CD8-positive, alpha-beta memory T cell (primary cell): ENCODE measurements at places on chromosomes 11 and 22. TPM values are rescaled to one million over a fixed set of nuclear protein-coding genes. Genes with fewer than 3 reads are reported as not detected.

DNA sequence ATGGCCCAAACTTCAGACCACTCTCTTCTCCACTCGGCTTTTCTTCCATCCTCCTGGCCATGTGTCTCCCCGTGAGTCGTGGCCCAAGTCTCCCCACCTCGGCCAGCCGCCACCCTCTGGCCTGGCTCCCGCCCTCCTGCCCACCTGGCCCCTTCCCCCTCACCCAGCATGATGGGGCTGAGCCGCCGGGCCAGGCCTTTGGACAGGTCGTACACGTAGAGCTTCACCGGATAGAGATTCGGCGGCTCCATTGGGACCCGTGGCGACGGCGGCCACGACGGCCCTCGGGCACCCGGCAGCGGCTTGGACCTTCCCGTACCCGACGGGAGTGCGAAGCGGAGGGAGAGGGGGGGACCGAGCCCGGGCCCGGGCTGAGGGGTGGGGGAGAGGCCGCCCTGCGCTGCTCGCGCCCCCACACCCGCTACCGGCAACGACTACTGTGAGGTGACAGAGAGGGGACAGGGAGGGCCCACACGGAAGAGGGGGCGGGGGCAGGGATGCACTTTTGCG is at the start of gene DESI1:
Gene DESI1, minus strand, starts transcription at position 455 of the 510 bp plus-strand sequence. Its CDS starts 204 bp downstream, at position 251.
- peak within 1 kb of the TSS; percentile 93 for H3K4me3 ChIP-seq
- peak within 1 kb of the TSS; percentile 99 for H3K27ac ChIP-seq
- no peak for DNase-seq
- H3K4me1 ChIP-seq, result peaks cover 30% of the 10 kb centered on the region

- DNase-seq, result no peak
- no peaks in the 10 kb centered on the region for H3K36me3 ChIP-seq
- no peak overlapping the region for H3K4me3 ChIP-seq
- H3K27ac ChIP-seq, result no peak overlapping the region
- H3K4me1 ChIP-seq, result no peaks in the 10 kb centered on the region
Measured at GRCh38 chr11:27648840-27649239, 51.4 kb downstream of the BDNF start.

DNA sequence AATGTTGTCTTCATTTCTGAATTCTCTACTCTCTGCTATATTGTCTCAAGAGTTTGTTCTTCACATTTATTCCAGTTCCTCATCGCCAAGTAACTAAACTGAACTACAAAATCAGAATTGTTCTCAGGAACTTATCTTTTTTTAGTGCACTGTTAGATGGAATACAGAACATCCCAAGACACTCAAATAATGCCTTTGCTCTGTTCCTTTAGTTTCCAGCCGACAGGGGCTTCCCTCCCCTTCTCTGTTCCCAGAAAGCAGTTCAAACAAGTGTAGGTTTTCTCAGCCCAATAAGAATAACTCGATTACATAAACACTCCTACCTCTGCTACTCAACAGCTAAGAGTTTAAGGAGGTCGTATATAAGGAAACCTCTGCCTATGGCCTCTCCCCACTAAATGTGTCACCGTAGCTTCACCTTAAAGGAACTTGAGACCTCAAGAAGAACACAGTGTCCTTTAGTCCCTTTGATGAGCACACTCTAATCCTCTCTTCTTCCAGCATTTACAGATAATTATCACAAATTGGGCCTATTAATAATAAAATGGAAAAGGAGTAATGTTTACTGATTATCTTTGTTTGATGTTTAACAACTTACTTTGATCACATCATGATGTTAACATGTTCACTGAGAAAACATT is 6.9 kb downstream of the POU2AF3 start:
- H3K27me3 ChIP-seq, result peaks cover under 1% of the 10 kb centered on the region
- H3K4me3 ChIP-seq, result no peak overlapping the region
- H3K4me1 ChIP-seq, result no peaks in the 10 kb centered on the region
- no peak overlapping the region for H3K27ac ChIP-seq
- DNase-seq, result no peak

- no peaks in the 10 kb centered on the region for H3K36me3 ChIP-seq
- H3K27me3 ChIP-seq, result no peaks in the 10 kb centered on the region
- H3K27ac ChIP-seq, result no peak overlapping the region
- no peak overlapping the region for H3K4me3 ChIP-seq
Measured at GRCh38 chr11:78551066-78551465, 23.6 kb downstream of the NARS2 start.

GRCh38 chr11:10225553-10225952 is 68.5 kb downstream of the SBF2 start:
- H3K4me1 ChIP-seq, result no peaks in the 10 kb centered on the region
- H3K4me3 ChIP-seq, result no peak overlapping the region
- H3K27me3 ChIP-seq, result no peaks in the 10 kb centered on the region
- DNase-seq, result no peak
- H3K27ac ChIP-seq, result no peak overlapping the region
- H3K36me3 ChIP-seq, result no peaks in the 10 kb centered on the region

Gene GNG3
- total RNA-seq, result not detected

DNA sequence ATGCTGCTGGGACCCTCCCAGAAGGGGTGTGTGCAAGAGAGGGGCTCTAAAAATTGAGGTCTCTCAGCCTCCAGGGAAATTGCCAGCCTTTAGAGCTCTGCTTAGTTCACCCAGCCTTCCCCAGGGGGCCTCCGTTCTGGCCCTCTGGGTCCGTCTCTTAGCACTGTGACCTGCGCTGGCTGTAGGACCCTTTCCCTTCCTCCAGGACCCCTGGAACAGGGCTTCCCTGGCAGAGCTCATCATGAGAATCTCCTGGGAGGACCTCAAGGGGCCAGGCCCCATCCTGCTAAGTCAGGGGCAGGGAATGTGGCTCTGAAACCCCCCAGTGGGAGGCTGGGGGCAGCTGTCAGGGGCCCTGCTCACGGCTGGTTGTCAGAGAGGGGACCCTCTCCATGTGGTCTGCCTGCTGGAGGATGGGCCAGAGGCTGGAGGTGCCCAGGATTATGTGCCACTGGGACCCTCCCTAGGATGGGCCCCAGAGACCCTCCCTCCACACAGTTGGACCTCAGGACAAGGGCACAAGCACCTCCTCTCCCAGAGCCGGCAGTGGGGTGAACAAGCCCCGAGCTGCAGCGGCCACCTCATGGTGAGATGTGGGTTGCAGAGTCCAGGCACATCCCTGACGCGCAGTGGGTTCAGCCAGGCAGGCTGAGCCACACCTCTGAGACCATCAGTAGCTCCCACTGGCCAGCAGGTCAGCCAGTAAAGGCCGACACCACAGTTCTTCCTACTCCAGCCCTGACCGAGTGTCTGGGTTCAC is 27.1 kb upstream of the GAL start:
- no peak overlapping the region for H3K27ac ChIP-seq

Gene ROBO3
- 7.7 TPM for total RNA-seq

DNA sequence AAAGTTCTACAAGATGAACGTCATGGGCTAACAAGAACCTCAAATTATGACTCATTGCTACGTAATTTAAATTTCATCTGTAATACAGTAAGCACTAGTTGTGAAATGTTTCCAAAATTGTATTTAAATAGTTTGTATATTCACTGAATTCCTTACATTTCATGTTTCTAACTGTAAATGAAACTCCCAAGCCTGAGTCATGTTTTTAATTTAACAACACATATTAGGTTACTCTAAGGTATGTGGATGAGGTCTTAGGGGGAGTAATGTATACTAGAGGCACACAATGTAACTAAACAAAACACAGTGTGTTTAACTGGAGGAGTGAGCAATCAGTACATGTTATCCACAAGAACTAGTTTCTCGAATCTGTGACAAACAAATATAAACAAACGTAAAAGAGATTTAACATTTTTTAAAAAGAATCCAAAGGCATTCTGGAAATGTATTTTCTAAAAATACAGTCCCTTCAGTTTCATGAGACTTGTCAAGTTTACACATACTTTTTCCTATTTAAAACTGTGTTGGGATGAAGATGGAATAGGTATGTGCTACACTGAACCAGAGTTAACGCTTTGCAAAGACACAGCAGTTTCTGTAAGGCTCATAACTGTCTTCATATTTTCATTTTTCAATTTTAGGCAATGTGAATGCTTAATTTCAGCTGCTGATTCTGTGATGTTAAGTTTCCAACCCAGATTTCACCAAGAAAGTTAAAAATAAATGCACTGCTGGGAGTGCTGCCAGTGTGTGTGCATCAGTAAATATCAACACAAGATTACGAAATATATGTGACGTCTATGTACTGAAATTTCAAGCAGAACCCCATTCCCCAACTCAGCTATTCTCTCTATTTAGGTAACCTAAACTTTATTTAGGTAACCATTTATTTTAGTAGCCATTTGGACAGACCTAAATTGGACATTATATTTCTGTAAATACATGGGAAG is 52.6 kb downstream of the PITPNB start:
- peaks cover 5% of the 10 kb centered on the region for H3K4me1 ChIP-seq
- DNase-seq, result no peak
- peaks cover 3% of the 10 kb centered on the region for H3K36me3 ChIP-seq
- no peaks in the 10 kb centered on the region for H3K27me3 ChIP-seq
